ENCODE measurements at places on chromosomes 1 and 21.

GRCh38 chr1:211333906-211334305 lies 7.3 kb downstream of the TRAF5 start:
- DNase-seq: no peak

DNA sequence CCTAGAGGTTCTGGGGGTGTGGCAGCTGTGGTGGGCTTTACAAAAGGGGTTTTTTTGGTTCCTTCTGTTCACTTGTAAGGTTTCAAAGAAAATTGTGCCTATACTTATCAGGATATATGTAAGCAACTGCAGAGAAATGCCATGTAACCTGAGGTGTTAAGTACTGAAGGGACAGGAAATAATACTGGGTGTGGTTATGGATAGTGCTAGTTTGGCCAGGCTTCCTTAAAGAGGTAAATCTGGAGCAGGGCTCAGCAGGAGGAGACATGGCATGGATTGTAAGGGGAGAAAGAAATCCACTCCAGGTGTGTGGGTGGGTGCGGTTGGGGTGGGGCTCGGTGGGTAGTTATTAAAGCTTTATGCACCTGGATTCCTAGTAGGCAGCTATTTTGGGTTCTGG lies 28.3 kb downstream of the KIRREL1 start:
- no peak for DNase-seq

- DNase-seq: no peak
These were observed 224.9 kb downstream of the BACH1 start for GRCh38 chr21:29523646-29524045.

DNA sequence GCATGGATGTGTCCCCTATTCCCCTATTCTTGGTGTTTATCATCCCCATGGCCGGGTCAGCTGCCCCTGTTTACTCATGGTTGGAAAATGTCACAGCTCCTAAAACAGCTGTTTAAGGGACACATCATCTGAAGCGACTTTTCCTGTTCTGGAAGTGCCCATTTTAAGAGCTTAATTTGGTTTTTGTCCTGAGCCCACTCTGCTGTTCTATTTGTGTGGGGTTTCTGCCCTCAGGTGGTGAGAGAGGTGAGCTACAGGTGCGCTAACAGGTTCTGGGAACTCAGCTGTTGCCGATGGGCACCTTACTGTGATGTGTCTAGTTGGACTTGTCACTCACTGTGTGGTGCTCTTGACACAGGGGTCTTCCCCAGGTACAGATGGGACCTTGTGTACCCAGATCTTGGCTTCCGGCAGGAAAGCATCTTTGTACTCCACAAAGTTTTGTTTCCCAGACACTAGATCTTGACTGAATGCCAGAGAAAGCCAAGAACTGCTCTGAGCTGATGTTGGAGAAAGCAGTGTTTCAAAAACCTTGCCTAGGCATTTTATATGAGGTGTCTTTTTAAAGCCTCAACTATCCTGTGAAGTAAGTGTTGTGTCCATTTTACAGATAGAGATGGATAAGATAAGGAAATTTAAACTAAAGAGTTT lies 59.0 kb upstream of the CD1D start:
- DNase-seq: no peak

- DNase-seq: no peak
These were observed 4.0 kb upstream of the RCAN1 start for GRCh38 chr21:34618941-34619340.

DNA sequence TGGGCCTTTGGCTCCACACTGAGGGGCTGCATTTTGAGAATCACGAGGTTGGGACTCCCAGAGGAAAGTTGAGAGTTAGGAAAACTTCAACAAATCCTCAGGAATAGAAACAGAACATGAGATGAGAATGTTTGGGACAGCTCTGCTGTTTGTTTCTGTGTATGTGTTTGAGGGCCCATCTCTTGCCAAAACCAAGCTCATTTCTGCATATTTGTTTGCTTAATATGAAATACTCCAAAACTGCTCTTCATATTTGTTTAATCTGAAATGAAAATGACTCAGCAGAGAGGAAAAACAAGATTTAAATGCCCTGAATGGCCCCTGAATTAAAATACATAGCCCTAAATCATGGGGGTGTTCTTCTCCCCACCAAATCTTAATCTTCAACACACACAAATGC lies 78.1 kb downstream of the DDR2 start:
- DNase-seq: no peak
